ENCODE measurements at places on chromosomes 6 and 20. TPM values are rescaled to one million over a fixed set of nuclear protein-coding genes. Genes with fewer than 3 reads are reported as not detected.

The FGD2 gene
- total RNA-seq = not detected

The EEF1A2 gene
- 1,067 TPM for total RNA-seq

The SEMG1 gene
- not detected for total RNA-seq

GRCh38 chr20:31858760-31859083 is 11.6 kb downstream of the DUSP15 start:
- H3K4me3 ChIP-seq = no peak overlapping the region
- H3K4me1 ChIP-seq = peaks cover 5% of the 10 kb centered on the region
- no peaks in the 10 kb centered on the region for H3K36me3 ChIP-seq
- no peak overlapping the region for H3K27ac ChIP-seq

- H3K36me3 ChIP-seq = no peaks in the 10 kb centered on the region
- no peaks in the 10 kb centered on the region for H3K27me3 ChIP-seq
Measured at GRCh38 chr6:38877721-38878120, 162.6 kb downstream of the DNAH8 start.

- no peak for DNase-seq
- no peak overlapping the region for H3K4me3 ChIP-seq
- peaks cover 4% of the 10 kb centered on the region for H3K4me1 ChIP-seq
- H3K27ac ChIP-seq = no peak overlapping the region
- no peaks in the 10 kb centered on the region for H3K36me3 ChIP-seq
- peaks cover 40% of the 10 kb centered on the region for H3K27me3 ChIP-seq
Measured at GRCh38 chr6:17103715-17104114, 1.9 kb downstream of the STMND1 start.

- peaks cover 3% of the 10 kb centered on the region for H3K4me1 ChIP-seq
- no peak overlapping the region for H3K4me3 ChIP-seq
- H3K27me3 ChIP-seq = no peaks in the 10 kb centered on the region
- peak overlapping the region; percentile 26 for H3K27ac ChIP-seq
Measured at GRCh38 chr6:150876598-150876997, 11.1 kb downstream of the MTHFD1L start.

GRCh38 chr6:105313211-105313610 is 89.7 kb downstream of the PREP start:
- peaks cover 17% of the 10 kb centered on the region for H3K4me1 ChIP-seq
- H3K36me3 ChIP-seq = no peaks in the 10 kb centered on the region
- no peak overlapping the region for H3K4me3 ChIP-seq
- no peak overlapping the region for H3K27ac ChIP-seq
- no peak for DNase-seq

- no peak overlapping the region for H3K27ac ChIP-seq
- peaks cover 12% of the 10 kb centered on the region for H3K4me1 ChIP-seq
- H3K4me3 ChIP-seq = no peak overlapping the region
- peak; percentile 94 for DNase-seq
- no peaks in the 10 kb centered on the region for H3K36me3 ChIP-seq
Measured at GRCh38 chr6:136647363-136647852, 97.2 kb upstream of the MAP7 start.

DNA sequence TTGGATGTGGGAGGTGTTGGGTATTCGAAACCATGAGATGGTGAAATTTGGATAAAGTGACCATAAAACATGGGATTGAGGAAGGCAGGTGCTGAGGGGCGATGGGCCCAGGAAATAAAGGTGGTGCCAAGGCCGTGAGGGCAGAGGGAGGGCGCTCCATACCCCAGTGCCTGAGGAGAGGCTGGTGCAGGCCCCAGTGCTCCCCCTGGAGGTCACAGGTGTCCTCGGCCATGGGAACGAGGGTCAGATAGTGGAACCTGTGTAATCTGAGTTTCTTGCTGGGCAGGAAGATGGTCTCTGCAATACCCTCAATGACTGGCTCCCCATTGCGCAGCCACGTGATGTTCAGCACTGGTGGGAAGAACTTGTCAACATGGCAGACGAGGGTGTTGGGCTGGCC is 16.2 kb downstream of the HLA-DPB1 start:
- no peaks in the 10 kb centered on the region for H3K27me3 ChIP-seq
- no peaks in the 10 kb centered on the region for H3K4me1 ChIP-seq
- H3K36me3 ChIP-seq = no peaks in the 10 kb centered on the region
- peak; percentile 16 for DNase-seq
- H3K27ac ChIP-seq = no peak overlapping the region
- no peak overlapping the region for H3K4me3 ChIP-seq

GRCh38 chr6:107660839-107661238 is 163.3 kb downstream of the SCML4 start:
- peaks cover 9% of the 10 kb centered on the region for H3K36me3 ChIP-seq
- no peak for DNase-seq
- H3K4me3 ChIP-seq = no peak overlapping the region
- no peaks in the 10 kb centered on the region for H3K27me3 ChIP-seq

DNA sequence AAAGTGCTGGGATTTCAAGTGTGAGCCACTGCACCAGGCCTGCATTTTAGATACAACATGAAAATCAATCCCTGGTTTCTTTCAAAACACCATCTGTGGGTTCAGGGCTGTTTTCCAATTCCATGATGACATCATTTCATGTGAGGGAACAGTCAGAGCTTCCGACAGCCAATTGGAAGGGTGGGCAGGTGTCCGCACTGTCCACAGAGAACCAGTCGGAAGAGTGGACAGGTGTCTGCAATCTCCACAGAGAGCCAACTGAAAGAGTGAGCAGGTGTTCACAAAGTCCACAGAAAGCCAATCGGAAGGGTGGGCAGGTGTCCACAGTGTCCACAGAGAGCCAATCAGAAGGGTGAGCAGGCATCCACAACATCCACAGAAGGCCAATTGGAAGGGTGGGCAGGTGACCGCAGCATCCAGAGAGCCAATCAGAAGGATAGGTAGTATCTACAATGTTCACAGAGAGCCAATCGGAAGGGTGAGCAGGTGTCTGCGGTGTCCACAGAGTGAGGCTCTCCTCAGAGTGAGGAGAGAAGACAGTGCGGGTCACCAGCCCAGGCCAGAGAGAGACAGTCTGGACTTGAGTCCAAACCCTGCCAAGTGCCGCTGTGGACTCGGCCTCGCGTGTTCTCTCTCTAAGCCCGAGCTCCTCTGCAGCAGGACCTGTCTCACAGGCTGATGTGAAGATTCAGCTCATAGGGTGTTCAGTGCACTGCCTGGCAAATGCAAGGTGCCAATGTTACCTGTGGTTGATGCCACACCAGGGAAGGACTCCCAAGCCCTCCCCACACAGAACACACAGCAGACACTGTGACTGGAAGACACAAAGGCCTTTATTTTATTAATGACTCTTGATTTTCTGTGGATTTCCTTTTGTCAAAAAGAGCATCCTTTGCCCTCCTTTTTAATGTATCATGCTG is 57.3 kb downstream of the DLL1 start:
- no peak overlapping the region for H3K4me3 ChIP-seq
- H3K27me3 ChIP-seq = no peaks in the 10 kb centered on the region
- no peaks in the 10 kb centered on the region for H3K4me1 ChIP-seq
- no peak for DNase-seq
- H3K27ac ChIP-seq = no peak overlapping the region

DNA sequence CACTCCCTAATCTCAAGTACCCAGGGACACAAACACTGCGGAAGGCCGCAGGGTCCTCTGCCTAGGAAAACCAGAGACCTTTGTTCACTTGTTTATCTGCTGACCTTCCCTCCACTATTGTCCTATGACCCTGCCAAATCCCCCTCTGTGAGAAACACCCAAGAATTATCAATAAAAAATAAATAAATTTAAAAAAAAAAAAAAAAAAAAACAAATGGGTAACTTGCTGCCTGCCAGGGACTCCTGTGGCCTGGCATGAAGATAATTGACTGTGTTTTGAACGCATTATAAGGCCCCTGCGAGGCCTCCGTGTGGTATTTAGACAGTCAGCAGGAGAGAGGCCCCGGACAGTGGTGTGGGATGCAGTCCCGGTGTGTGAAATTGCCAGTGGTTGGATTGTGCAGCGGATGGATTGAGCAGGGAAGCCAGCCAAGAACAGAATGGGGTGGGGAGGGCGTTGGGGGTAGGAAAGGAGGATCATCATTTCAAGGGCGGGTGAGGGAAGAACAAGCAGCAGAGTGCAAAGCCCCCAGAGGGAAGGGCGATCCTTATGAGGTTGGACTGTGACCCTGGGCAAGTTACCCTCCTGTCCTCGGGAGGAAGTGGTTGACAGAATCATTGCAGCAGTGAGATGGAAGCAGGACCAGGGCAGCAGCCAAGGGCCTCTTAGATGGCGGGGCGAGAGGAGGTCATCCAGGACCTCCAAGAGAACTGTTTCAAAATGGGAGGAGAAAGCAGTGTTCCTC is 43.3 kb downstream of the PPARD start:
- no peaks in the 10 kb centered on the region for H3K36me3 ChIP-seq
- H3K27me3 ChIP-seq = no peaks in the 10 kb centered on the region
- peaks cover 3% of the 10 kb centered on the region for H3K4me1 ChIP-seq
- DNase-seq = no peak
- H3K27ac ChIP-seq = peak overlapping the region; percentile 63
